ENCODE measurements at places on chromosomes 6 and 20. TPM values are rescaled to one million over a fixed set of nuclear protein-coding genes. Genes with fewer than 3 reads are reported as not detected.

Gene DBNDD2
- 180 TPM for total RNA-seq

Gene CBLN4
- not detected for total RNA-seq

Gene FABP7
- total RNA-seq, result 3.7 TPM

Gene BPI
- 0.41 TPM for total RNA-seq

Gene MEP1A
- not detected for total RNA-seq

Gene CLDN20
- total RNA-seq, result not detected

Gene TBXT
- total RNA-seq, result not detected

Gene BMP2
- total RNA-seq, result 2.9 TPM

Gene ARFGEF2
- 24.0 TPM for total RNA-seq

Gene SLX4IP
- 0.93 TPM for total RNA-seq

Gene ARMH2
- total RNA-seq, result not detected

Data from psoas muscle (tissue), 8 donors.